ENCODE measurements at places on chromosomes 1 and 21.

GRCh38 chr1:13960375-13960987, 260.5 kb downstream of the PRDM2 start:
- peak; percentile 61 for DNase-seq

DNA sequence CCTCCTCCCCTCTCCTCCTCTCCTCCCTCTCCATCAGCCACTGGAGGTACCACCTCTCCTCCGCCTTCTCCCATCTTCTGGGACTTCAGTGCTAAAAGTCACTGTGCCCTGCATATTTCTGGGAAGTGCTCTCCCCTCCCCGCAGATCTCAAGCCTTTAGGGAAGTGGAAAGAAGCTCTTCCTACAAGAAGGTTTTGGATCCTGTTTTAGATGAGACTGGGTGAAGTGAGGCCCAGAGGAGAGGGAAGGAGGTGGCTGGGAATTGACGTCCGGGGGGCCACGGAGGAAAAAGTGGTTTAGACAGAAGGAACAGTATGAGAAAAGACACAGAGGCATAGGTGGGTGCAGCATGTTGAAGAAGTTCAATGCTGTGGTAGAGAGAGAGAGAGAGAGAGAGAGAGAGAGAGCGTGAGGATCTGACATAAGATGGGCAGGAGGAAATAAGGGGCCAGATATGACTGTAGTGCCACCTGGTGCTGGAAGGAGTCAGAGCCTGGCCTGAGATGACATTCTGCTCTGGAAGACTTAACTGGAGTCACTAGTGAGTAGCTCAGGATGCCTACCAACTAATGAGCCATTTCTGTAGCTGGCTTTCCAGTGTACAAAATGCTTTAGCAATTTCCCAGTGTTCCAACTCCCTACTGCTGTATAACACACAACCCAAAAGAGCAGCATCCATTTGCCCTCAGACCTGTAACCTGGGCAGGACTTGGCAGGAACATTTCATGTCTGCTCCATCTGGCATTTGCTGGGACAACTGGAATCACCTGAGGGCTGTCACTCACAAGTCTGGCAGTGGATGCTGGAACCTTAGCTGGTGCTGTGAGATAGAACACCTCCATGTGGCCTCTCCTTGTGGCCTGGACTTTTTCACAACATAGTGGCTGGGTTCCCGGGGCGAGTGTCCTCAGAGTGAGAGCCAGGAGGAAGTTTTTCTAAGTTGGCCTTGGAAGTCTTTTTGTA, 16.6 kb upstream of the ZSCAN20 start:
- no peak for DNase-seq

DNA sequence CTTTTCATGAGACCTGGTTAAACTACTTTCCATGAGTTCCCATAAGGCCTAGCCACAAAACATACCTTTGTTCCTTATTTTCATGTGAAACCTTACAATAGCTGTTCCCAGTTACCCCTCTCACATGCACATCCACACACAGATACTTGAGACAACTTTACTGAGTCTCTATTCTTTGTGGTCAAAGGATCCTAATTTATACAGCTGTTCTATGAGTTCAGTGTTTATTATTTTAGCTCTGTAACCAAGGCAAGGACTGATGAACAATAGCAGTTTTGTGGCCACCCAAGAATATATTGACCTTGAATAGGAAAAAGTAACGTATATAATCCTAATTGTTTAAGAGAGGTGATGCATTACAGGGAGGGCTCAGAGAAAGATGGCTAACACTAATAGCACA, 160.5 kb upstream of the CACYBP start:
- no peak for DNase-seq

DNA sequence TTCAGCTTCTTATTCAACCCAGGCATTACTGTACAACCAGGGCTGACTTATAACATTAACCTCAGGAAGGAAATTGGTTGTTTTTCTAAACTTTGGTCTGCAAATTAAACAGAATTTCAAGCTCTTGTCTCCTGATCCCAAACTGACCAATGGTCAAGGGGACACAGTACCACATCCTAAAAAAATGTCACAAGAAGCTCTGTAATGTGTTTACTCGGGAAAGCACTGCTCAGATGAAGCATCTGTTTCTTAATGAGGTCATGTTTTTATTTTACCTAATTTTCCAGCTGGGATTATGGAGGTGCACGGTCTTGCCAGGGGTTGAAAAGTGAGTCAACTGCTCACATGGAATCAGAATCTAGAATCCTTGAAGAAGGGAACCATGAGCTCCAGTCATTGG, 18.7 kb downstream of the ADAMTS5 start:
- no peak for DNase-seq

- no peak for DNase-seq
Observed at GRCh38 chr21:42677339-42678321, 24.2 kb downstream of the PDE9A start.

GRCh38 chr1:49686107-49686506, 337.6 kb downstream of the AGBL4 start:
- DNase-seq: no peak

- DNase-seq: no peak
Observed at GRCh38 chr1:84450910-84451309, 28.2 kb upstream of the RPF1 start.

GRCh38 chr1:110734133-110734680, 59.5 kb upstream of the KCNA3 start:
- no peak for DNase-seq

DNA sequence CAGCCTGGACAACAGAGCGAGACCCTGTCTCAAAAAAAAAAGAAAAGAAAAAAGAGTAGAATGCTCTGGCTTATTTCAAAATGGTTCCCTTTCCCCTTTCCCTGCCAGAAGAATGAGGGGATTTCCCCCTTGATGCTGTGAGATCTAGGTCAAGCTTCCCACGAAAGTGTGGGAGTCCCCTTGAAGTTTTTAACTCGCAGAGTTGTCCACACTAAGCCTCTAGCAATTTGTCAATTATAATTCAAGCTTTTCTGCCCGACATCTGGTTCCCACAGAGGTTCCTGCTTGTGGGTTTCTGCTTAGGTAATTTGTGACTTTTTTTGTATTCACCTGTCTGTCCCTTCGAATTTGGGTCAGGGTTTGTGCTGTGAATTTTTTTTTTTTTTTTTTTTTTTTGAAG, 62.8 kb downstream of the ZFYVE9 start:
- no peak for DNase-seq

GRCh38 chr1:230797942-230798365, 50.8 kb downstream of the CAPN9 start:
- no peak for DNase-seq

GRCh38 chr1:181767001-181767708, 283.8 kb downstream of the CACNA1E start:
- DNase-seq: no peak

GRCh38 chr1:89198491-89199072, at the start of gene GBP4:
TSS of gene GBP4 (minus strand) at chr1:89198942. CDS start at chr1:89198834, 108 bp downstream.
- DNase-seq: peak; percentile 15

DNA sequence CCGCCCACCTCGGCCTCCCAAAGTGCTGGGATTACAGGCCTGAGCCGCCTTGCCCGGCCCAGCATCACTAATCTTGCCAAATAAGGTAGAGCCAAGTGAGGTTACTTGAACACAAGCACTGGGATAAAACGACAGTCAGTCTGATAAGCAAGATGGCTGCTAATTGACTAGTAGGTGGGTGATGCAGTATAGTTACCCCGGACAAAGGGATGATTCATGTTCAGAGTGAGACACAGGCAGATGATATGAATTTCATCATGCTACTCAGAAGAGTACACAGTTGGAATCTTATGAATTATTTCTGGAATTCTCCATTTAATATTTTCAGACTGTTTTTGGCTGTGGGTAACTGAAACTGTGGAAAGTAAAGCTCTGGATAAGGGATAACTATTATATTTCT, 178.4 kb downstream of the USP25 start:
- no peak for DNase-seq

DNA sequence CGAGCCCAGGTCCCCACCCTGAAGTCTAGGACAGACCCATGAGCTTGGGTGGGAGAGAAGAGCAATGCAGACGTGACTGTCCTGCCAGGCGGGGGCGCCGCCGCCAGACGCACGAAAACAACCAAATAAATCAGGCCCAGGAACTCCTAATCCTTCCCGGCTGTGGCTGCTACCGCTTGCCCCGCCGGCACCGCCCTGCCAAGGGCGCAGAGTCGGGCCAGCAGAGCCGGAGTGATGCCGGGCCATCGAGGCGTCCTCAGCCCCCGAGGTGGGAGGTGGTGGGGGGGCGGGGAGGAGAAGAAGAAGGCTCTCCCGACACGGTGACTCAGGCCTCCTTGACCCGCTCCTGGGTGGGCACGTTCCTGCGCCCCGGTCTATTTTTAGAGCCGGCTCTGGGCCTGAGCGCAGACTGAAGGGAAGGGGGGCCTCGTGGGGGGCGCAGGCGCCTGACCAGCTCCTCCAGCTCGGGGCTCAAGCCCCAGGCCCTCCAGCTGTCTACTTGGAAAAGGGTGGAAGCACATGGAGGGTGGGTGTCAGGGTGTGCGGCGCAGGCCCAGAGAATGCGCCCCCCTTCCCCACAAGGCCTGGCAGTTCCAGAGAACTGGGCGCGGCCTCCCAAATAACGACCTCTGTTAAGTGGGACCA, 10.7 kb upstream of the COL16A1 start:
- no peak for DNase-seq

- no peak for DNase-seq
Observed at GRCh38 chr1:85148524-85149250, 52.1 kb downstream of the SYDE2 start.

DNA sequence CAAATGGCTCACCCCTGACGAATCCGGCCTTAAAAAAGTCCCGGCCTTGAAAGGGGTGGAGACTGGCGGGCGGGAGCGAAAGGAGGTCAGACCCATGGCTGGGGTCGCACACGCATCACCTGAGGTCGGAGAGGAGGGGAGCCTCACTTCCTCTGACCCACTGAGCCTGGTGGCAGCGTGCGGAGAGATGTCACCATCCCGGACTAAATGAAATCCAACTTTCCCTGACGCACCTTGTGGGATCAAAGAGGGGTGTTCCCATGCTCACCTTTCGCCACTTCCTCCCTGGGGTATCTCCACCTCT, 709 bp upstream of the SLC41A1 start:
- no peak for DNase-seq

- no peak for DNase-seq
Observed at GRCh38 chr1:237340892-237341291, 298.9 kb downstream of the RYR2 start.

- no peak for DNase-seq
Observed at GRCh38 chr1:166605137-166605536, 234.1 kb upstream of the POGK start.

DNA sequence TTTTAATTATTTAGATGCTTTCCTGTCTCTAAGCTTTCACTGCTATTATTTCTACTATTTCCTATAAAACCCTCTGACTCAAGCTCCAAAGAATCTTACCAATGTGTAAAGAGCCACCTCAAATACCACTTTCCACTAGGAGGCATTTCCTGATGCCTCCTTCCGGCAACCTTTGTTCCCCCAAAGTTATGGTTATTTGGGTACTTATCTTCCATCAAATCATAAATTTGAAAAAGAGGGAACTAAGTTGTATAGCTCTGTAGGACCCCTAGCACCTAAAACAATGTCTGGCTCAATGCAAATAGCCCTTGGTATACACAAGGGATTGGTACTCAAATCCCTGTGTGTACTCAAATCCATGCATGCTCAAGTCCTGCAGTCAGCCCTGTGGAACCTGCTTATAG, 79.6 kb downstream of the NME7 start:
- DNase-seq: no peak

DNA sequence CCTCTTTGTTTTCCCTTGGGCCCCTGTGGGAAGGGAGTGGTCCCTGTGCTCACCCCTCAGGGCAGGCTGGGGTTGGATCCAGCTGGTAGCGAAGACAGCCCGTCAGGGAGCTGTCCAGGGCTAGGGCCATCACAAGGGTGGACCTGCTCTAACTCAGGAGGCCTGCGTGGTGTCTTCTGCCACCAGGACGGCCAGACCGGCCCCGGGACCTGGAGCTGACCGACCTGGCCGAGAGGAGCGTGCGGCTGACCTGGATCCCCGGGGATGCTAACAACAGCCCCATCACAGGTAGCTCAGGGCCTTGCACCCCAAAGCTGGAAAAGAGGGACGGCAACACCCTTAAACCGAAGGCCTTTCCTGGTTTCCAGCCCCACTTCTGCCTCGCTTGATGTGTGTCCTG, 64.2 kb upstream of the CNTN2 start:
- no peak for DNase-seq

DNA sequence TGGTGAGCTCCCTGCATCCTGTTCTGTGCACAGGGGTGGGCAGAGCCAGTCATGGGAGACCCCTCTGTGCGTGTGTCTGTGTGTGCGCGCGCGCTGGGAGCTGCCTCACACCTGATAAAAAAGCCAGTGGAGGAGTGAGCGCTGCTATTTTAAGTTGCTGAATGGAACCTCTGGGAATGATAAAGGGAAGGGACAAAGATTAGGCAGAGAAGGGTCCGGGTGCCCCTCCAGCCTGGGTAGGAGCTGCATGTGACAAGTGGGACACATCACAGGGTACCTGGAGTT, 847 bp downstream of the ADORA1 start:
- no peak for DNase-seq
